ENCODE measurements at places on chromosomes 5 and 9.

DNA sequence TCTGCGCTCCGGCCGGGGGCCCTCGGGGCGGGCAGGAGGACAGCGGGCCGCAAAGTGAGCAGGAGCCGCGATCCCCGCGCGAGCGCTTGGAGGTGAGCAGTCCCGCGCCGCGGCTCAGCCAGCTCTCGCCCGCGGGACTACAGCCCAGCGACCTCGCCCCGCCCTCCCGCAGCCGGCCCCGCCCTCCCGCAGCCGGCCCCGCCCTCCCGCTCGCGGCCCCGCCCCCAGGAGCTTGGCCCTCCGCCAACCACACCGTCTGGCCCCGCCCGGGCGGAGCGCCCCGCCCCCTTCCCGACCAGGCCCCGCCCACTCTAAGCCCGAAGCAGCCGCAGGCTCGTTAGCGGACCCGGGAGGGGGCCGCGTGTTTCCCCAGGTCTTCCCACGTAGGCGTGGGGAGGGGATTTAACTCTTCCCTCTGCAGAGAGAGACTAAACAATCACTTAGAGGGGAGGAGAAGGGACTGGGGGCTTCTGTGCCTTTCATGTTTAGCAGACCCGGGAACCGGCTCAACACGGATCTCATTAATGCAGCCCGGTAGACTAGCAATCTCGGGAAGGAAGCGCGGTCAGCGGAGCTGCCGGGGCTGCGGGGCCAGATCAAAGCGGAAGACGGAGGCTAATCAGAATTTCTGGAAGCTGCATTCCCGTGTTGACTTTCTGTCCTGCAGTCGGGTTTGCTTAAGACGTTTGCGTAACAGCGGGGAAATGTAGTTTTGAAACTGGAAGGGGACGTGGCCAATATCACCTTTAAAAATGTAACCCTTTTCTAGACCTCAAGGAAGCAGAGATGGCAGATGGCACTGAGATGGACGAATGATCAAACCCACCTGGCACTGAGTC is at the start of gene MYO10:
Gene MYO10, minus strand, starts transcription at position 139 of the 839 bp plus-strand sequence. CDS start 480 bp downstream, outside the sequence.
- DNase-seq = no peak

GRCh38 chr5:72427488-72428437 is 79.4 kb downstream of the ZNF366 start:
- DNase-seq = no peak

DNA sequence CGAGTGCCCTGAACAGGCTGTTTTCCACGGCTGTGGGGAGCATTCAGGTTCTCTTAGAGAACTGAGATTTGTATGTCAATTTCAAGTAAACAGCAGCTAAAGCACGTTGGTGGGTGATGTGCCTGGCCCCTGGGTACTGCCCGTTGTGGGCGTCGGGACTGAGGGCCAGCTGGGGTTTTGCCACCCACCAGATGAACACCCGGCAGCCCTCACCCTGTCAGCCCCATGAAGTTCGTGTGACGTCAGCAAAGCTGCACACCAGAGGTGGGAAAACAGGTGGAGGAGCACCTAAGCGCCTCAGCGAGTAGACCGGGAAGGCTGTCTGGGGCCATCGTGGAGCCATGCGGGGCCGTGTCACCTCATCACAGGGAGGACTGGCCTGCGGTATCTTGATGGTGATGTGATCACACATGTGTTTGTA is 9.2 kb downstream of the CEP72 start:
- no peak for DNase-seq

- no peak for DNase-seq
Measured at GRCh38 chr5:35153375-35153932, 76.8 kb downstream of the PRLR start.
